ENCODE measurements at places on chromosomes 1 and 21.

GRCh38 chr21:46029186-46029924 lies 47.8 kb downstream of the COL6A1 start:
- DNase-seq, result no peak

DNA sequence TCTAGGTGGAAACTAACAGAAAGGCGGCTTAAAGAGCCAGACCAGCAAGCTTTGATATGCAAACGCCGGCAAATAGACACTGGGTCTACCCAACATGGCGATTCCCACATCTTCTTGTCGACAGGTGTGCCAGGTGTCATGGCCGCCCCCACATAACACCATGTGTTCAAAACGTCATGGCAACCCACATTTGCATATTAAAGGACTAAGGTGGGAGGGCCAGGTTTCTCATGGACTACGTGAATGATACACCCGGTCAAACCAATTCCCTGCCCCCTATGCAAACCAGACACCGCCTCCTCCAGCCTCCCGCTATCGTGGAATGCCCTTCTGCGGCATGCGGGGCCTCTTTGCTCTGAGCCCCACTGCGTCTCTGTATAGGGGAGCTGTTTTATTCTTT lies 41.3 kb downstream of the ICOSLG start:
- DNase-seq, result no peak

DNA sequence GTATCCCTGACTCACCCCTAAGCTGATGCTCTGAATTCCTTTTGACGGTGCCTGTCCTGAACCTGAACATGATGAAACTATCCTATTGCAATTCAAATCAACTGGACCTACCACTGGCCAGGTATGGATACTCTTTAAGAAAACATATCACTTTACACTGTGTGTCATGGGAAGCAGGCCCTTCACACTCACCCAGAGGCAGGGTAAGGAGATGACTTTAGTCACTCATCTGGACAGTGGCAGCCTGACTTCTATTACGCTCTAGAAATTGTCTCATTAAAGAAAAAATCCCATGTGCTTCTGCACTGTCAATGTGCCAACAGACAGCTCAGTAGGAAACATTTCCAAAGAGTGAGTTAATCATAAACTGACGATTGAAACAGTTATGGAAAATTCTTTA lies 94.3 kb downstream of the VAV3 start:
- no peak for DNase-seq

DNA sequence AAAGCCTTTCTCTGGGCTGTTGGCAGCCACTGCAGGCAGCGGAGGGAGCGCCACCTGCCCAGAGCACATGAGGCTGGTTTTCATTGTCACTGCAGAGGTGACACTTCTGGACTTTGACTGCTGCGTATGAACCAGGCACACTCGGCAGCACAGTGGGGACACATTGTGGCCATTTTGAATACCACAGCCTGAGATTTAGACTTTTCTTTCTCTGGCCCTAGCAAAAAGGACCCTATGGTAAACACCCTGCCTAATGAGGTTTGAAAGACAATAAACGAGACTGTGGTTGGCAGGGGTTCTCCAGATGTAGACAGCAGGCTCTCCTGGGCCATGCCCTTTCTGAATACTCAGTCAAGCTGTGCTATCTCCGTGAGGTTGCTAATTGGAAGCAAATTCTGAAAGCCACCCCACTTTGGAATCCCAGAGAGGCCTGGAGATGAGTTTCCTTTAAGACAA lies 12.0 kb upstream of the KCNE2 start:
- peak; percentile 72 for DNase-seq

- DNase-seq, result no peak
Measured at GRCh38 chr1:110148961-110149360, 1.3 kb upstream of the SLC6A17 start.

DNA sequence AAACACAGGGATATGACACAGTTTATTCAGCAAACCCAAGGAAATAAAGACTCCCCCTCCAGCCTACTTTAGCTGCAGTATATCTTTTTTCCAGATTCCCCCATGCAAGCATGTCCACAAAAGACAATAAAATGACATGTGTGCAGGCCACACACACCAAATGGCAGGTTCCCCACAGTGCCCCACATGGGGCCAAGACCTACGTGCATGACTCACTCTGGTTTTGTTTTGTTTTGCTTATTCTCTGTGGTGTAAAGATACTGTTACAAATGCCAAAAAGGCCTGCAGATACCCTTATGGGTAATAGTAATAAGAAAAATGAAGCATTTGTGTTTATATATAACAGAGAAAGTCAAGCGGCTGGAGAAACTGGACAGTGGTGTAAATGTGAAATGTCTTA lies 71.6 kb downstream of the RD3 start:
- no peak for DNase-seq

GRCh38 chr1:93566227-93566626 lies 115.4 kb downstream of the BCAR3 start:
- no peak for DNase-seq

GRCh38 chr1:63732666-63733065 lies 41.2 kb upstream of the ROR1 start:
- DNase-seq, result no peak

- no peak for DNase-seq
Measured at GRCh38 chr1:7743346-7743745, 27.8 kb upstream of the VAMP3 start.

- peak; percentile 37 for DNase-seq
Measured at GRCh38 chr21:36966821-36967768, 626 bp upstream of the HLCS start.

DNA sequence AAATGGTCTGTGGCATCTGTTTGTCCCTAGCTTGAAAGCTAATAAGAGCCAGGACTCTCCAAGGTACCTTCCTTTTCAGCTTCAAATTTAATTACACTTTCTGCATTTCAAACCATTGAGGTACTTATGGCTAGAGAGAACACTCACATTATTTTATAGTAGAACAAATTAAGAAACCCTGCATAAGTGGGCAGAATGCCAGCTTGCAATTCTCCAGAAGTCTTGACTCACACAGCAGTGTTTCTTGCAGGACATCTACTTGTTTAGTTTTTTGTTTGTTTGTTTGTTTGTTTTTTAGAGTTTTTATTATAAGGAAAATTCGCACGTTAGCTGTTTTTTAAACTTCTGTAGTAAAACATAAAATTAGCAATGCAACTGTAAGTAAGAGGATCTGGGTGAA lies 397.2 kb downstream of the NEGR1 start:
- no peak for DNase-seq

GRCh38 chr1:54456361-54456760 lies 50.2 kb upstream of the SSBP3 start:
- DNase-seq, result no peak

- DNase-seq, result no peak
Measured at GRCh38 chr1:150944856-150945255, 18.7 kb downstream of the SETDB1 start.

- DNase-seq, result no peak
Measured at GRCh38 chr21:33685613-33686197, 43.4 kb downstream of the ITSN1 start.

GRCh38 chr21:14071902-14072734 lies 138.6 kb downstream of the LIPI start:
- no peak for DNase-seq

GRCh38 chr1:87598429-87598828 lies 269.7 kb downstream of the LMO4 start:
- DNase-seq, result no peak

DNA sequence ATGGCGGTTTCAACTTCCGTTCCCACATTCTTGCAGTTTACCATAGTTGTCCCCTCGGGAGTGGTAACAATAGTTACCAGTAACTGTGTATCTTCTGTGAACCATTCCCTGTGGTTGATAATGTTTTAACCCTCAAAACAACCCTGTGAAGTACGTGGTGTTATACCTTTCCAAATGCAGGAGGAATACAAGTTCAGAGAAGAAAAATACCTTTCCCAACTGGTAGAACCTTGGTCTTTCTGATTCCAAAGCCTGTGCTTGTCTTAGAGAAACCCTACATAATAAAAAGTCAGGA lies 789 bp downstream of the BTF3L4 start:
- DNase-seq, result no peak

GRCh38 chr1:40781608-40781971 lies 2.0 kb upstream of the KCNQ4 start:
- no peak for DNase-seq

DNA sequence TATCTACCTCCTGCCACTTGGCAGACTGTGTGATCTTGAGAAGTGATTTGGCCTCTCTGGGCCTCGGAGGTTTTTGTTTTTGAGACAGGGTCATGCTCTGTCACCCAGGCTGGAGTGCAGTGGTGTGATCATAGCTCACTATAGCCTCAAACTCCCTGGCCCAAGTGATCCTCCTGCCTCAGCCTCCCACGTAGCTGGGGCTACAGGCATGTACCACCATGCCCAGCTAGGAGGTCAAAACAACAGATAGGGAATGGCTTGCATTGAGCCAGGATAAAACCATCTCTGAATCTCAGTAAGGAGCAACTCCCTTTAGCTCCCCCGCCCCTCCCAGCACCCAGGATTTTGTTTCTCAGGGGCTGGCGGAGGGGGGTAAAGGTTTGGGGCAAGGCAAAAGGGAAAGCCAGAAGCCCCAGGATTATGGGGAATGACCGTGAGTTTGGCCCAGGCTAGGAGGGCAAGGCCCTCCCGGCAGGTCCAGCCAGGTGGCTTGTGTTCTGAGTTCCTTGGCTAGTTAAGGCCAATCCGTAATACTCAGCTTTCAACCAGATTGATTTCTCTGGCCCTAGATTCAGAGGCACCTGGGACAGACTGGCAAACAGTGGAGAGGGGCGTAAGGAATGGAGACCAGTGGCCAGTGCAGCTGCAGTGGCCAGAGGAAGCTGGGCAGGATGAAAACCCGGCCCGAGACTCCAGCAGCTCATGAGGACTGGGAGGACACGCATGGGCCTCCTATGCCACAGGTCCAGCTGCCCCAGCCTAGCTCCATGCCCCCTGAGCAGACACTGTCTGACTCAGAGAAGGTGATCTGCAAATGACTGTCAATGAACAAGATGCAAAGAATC lies 130.1 kb downstream of the DMRTB1 start:
- DNase-seq, result no peak

- DNase-seq, result no peak
Measured at GRCh38 chr1:236685917-236686814, at the start of gene ACTN2. ACTN2 (plus strand) TSS chr1:236686499; CDS start chr1:236686674, 175 bp downstream.

GRCh38 chr21:45632160-45632559 lies 11.4 kb upstream of the PCBP3 start:
- DNase-seq, result no peak

- DNase-seq, result no peak
Measured at GRCh38 chr21:41240040-41240439, 72.1 kb downstream of the BACE2 start.

DNA sequence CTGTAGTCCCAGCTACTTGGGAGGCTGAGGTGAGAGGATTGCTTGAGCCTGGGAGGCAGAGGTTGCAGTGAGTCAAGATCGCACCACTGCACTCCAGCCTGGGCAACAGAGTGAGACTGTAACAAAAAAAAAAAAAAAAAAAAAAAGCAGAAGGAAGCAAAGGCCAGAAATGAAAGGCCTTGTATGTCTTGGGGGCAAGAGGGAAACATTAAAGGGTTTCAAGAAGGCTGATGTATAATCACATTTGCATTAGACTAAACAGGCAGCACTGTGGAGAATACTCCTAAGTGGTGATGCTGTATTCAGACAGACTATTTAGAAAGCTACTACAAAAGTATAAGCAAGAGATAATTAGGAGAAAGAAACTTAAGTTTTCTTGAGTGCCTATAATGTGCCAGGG lies 10.4 kb downstream of the ANP32E start:
- DNase-seq, result no peak

DNA sequence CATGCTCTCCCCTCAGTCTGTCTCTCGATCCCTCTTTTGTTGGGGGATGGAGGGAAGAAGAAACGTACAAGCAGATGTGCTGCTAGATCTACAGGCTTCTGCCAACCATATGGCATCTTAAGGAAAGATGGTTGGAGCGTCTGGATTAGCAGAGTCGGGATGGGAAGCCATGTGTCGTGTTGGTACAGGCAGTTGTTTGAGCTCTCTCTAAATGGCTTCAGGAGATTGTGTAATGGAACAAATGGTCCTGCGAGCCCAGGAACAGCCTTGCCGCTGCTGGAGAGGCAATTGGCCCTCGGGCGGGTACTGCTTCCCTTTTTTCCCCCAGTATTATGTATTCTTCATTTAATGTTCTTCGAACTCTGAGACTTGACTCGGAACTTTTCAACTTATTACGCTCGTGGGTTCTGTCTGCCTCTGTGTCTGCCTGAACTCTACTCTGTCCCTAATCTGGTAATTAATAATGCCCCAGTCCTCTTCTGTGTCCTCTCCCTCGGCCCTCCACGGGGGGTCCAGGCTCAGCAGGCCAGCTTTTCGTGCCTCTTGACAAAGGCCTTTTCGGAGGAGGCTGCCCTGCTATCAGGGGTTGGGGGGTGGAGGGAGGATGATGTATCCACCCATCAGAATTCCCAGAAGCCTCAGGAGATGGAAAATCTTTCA lies 215.3 kb downstream of the SDCCAG8 start:
- DNase-seq, result peak; percentile 72

DNA sequence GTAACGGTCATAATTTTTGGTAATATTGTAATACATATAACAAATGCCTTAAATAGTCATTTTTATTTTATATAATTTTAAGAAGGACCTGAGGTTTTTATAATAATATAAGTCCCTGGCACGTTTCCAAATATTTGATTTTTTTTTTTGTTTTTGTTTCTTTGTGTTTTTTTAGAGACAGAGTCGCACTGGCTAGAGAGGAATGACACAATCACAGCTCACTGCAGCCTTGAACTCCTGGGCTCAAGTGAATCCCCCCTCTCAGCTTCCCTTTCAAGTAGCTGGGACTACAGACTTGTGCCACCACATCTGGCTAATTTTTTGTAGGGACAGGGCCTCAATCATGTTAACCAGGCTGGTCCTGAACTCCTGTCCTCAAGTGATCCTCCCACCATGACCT lies 29.7 kb downstream of the ARHGAP29 start:
- no peak for DNase-seq

- DNase-seq, result no peak
Measured at GRCh38 chr1:29756901-29757725, 520.8 kb downstream of the PTPRU start.

DNA sequence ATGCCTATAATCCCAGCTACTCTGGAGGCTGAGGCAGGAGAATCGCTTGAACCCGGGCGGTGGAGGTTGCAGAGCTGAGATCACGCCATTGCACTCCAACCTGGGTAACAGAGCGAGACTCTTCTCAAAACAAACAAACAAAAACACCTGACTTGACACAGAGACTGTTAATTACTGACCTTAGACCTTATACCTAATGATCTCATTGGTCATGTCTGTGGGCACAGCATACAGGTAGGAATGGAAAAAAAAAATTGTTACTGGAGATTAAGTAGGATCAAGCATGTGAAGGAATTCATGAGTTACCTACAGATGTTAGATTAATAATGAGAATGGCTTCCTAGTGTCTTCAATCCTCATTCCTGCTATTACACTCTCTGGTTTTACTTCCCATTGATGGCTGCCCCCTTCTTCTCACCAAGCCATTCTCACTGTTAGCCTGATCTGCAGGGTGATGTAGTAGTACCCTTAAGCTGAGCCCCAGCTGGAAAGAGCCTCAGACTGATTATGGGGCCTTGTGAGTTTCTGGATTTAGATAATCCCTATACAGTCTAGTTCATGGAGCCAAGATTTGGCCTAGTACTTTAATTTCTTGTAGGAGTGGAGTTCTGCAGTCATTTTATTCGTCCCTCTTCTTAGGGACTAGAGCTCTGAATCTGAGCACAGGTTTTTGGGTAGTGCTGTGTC lies 8.8 kb downstream of the TBCE start:
- no peak for DNase-seq

Data from pons (tissue), 1 donor.